ENCODE measurements at places on chromosomes 5 and 9.
A peak's percentile ranks its signal among the peaks of the same experiment; 100 is the strongest.

- no peak for DNase-seq
These were observed 68.7 kb downstream of the ACTL7B start for GRCh38 chr9:108786901-108787689.

DNA sequence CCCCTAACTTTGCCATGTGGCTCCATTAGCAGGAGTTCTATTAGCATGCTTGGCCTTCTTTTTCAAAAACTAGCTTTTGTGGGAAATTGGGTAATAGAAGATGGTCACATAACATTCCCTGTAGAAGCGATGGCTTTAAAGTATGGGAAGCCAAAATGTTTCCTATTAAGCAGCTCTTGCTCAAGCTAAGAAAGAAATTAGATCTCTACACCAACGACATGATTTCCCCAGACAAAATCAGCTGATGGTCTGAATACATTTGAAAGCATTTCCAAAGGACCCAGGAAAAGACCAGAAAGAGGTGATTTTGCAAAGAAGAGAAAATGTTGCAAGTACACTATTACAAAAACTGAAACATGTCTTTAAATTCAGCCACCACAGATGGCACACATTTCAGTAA is 4.8 kb upstream of the NFIL3 start:
- DNase-seq = no peak

DNA sequence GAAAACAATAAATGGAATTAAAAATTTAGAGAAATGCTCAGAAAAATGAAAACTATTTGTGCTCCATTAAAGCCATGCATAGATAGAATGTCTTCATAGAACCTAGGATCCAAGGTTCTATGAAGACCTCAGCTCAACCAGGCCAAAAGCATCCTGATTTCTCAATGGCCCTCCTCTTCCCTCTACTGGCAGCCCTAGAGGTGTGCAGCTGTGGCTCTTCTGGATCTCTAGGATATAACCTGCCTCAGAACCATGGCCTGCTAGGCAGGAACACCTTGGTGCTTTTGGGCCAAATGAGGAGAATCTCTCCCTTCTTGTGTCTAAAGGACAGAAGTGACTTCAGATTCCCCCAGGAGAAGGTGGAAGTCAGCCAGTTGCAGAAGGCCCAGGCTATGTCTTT is 15.1 kb downstream of the IFNA1 start:
- DNase-seq = peak; percentile 47

- DNase-seq = no peak
These were observed 21.7 kb downstream of the ITGA2 start for GRCh38 chr5:53010814-53011213.

- no peak for DNase-seq
These were observed 18.2 kb downstream of the VLDLR start for GRCh38 chr9:2639786-2640185.

GRCh38 chr5:137040641-137041340 is 458.3 kb downstream of the SPOCK1 start:
- DNase-seq = no peak

DNA sequence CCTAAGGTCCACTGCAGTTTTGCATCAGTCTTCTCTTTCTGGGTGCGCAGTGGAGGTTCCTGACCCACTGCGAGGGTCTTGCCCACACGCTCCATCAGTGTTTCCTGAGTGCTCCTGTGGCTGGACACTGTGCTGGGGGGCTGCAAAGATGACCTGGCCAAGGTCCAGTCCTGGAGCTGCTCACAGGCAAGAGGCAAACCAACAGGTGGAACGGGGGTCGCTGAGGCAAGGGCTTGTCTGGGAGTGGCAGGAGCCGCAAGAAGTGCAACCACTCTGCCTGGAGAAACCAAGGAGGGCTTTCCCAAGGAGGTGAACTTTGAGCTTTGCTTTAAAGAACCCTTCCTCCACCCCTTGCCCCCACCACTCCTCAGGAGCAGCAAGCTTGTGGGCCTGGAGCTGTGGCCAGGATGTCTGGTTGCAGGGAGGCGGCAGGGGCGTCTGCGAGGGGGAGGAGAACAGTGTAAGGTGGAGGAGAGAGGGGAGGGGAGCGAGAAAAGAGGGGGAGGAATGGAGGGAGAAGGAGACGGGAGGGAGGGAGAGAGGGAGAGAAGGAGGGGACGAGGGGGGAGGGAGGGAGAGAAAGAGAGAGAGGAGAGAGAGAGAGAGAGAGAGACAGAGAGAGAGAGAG is 444 bp upstream of the CPLX2 start:
- no peak for DNase-seq

- no peak for DNase-seq
These were observed 612.9 kb upstream of the TLE4 start for GRCh38 chr9:78958892-78959291.

DNA sequence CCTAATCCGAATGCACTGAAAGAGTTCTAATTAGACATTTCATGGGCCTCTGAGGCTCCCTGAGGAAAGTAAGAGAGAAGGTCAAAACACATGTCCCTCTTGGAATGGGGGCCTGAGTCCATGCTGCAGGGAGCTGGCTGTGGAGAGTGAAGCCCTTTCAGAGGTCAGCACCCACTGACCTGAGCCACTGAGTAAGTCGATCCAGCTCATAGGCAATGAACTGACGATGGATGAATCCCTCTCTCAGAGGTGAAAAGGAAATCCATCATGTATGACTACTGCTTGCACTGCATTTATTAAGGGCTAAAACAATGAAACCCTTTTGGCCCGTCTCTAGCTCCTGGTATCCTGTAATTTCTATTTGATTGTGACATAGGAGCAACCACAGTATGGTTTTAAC is 288.9 kb upstream of the VLDLR start:
- DNase-seq = no peak

GRCh38 chr5:72107131-72107900 is at the start of gene MAP1B:
Gene MAP1B, plus strand, starts transcription at chr5:72107475. Its CDS starts 57 bp downstream, at chr5:72107532.
- no peak for DNase-seq

- DNase-seq = no peak
These were observed 97.3 kb downstream of the ANKRD18A start for GRCh38 chr9:38523121-38523520.

GRCh38 chr5:106113922-106114321 is 1556.8 kb downstream of the EFNA5 start:
- DNase-seq = no peak

- DNase-seq = no peak
These were observed 111.4 kb downstream of the ZNF462 start for GRCh38 chr9:106974341-106974740.

DNA sequence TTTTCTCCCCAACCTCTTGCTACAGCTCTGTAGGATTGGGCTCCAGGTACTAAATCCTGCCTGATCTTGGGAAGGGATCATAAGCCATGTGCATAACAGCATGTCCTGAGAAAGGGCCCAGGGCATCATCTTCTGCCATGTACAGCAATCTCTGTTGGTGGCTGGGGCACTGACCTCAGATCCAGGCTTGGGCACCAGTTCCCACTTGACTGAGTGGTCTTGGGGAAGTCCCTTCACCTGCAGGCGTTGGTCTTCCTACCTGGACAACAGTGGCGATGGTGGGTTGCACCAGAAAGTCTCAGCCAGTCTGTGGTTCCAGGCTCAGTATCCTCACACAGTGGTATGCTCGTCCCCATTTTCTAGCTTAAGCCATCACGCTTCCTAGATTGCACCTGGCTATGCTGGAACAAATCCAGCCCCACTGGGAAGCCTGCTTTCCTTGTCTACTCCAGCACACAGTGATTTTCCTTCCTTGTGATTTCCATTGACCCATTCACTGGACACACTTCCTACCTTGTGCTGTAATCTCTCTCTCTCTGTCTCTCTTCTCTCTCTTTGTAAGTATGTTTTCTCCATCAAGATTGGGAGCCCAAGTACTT is 121.7 kb upstream of the PITX1 start:
- no peak for DNase-seq

DNA sequence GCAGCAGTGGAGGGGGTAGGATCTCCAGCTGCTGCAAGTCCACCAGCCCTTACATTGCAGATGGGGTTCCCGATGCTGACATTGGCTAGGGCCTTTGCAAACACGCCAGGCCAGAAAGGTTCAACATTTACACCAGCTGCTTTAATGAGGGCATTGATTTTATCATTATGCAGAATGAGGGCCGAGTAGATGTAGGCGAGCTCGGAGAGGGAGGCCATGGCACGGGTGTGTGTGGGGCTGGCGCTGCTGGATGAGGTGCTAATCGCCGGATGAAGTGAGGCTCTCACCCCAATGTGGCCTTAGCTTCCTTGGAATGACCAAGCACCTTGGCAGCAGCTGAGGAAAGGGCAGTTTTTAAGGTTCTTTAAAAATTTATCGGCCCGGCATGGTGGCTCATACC is 27.4 kb downstream of the PHAX start:
- no peak for DNase-seq

GRCh38 chr5:54049144-54049543 is 261.2 kb downstream of the ARL15 start:
- DNase-seq = no peak

- no peak for DNase-seq
These were observed 117.6 kb downstream of the EFNA5 start for GRCh38 chr5:107553117-107553555.

DNA sequence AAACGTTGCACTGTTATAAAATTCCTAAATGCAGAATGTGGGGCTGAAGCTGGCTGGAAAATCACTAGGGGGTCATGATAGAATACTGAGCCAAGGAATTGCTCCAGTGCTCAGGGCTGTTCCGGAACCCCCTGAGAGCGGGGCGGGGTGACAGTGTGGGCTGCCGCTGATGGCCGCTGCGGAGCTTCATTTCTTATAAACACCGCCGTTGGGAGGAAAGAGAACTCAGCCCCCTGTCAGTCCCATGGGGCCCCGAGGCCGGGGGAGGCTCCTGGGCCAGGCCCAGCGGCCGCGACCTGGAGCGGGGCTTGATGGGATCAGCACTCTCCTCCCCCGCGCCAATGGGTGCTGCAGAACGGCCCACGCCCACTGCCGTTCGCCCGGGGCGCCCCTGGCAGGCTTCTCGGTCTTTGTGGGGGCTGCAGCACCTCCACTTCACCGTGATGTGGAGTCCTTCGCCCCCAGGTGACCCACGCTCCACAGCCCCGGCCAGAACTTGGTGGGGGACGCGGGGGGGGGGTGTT is 5.2 kb upstream of the IRF1 start:
- DNase-seq = peak; percentile 67

DNA sequence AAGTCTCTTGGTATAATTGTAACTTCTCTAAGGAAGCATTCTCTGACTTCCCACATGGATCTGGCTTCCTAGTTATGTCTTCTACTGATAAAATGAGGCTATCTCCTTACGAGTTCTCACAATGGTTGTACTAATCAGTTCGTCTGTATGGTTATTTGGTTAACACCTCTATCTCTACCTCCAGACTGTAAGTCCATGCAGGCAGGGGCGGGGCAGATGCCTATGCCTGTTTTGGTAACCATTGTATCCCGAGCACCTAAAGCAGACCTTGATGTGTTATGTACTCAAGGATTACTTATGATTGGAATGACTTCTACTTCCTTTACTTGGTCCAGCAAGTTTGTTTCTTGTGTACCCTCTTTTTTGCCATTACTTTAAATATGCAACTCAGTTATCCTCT is 125.0 kb upstream of the PITX1 start:
- DNase-seq = no peak

GRCh38 chr9:17230646-17231045 is 95.8 kb downstream of the CNTLN start:
- DNase-seq = no peak

DNA sequence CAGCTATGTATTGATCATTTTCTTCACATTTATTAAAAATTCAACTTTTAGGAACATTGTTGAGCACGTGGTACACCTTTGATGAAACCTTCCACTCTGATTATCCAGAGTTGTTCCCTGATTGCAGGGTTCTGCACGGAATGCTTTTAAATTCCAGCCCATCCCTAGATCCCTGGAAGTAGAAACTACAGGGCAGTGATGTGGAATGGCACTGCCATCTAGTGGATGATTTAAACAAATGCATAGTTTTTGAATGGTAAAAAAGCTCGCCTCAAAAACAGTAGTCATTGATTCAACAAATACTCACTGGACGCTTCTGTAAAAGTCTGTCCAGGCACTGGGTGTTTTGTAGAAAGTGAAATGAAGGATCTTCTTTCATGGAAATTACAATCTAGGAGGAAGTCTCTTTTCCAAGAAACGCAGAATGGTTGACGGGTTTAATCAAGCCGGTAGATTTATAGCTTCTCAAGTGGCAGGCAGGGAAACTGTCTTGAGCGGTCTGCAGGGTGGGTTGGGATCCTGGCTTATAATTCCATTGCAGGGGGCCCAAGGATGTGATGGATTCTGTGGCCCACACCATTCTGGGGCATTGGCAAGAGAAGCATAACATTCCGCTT is 118.4 kb downstream of the ARHGAP26 start:
- peak; percentile 33 for DNase-seq

- DNase-seq = no peak
These were observed 140.6 kb downstream of the LRRC70 start for GRCh38 chr5:62719061-62719720.

- DNase-seq = no peak
These were observed 176.2 kb downstream of the SEC61B start for GRCh38 chr9:99398241-99398640.

- no peak for DNase-seq
These were observed 654.3 kb downstream of the CCDC171 start for GRCh38 chr9:16207161-16207560.
